Occipital lobe (tissue), 3 donors: ENCODE measurements at places on chromosomes 2 and 18.

- DNase-seq: no peak
These were observed 17.7 kb upstream of the CYP1B1 start for GRCh38 chr2:38093527-38094165.

- DNase-seq: no peak
These were observed 4.5 kb downstream of the PSTPIP2 start for GRCh38 chr18:46067438-46068007.

DNA sequence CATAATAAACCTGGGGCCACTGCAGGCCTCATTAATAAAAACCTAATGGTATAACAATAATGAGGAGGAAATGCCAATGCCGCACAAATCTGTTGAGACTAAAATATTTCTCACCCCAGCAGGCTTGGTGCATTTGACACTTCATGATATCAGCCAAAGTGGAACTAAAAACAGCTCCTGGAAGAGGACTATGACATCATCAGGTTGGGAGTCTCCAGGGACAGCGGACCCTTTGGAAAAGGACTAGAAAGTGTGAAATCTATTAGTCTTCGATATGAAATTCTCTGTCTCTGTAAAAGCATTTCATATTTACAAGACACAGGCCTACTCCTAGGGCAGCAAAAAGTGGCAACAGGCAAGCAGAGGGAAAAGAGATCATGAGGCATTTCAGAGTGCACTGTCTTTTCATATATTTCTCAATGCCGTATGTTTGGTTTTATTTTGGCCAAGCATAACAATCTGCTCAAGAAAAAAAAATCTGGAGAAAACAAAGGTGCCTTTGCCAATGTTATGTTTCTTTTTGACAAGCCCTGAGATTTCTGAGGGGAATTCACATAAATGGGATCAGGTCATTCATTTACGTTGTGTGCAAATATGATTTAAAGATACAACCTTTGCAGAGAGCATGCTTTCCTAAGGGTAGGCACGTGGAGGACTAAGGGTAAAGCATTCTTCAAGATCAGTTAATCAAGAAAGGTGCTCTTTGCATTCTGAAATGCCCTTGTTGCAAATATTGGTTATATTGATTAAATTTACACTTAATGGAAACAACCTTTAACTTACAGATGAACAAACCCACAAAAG is 580.9 kb upstream of the TMEFF2 start:
- no peak for DNase-seq

- DNase-seq: no peak
These were observed 33.6 kb downstream of the LYPD6 start for GRCh38 chr2:149363958-149364357.

DNA sequence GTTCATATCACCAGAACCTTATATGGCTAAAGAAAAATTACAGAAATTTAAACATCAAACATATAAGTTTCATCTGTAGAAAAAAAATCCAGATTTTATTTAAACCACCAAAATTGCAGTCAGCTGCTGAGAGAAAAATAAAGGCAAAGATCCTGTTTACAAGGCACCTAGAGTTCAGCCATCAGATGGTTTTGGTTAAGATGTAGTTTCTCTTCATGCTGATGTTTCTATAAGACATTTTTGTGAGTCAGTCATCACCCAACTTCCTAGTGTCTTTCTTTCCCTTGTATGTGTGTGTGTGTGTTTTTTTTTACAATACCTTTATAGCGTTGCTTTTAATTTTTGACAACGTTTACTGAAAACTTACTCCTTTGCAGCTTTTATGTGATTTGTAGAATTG is 26.1 kb upstream of the MMADHC start:
- no peak for DNase-seq

GRCh38 chr2:40434731-40435271 is 17.1 kb downstream of the SLC8A1 start:
- DNase-seq: no peak

- DNase-seq: peak; percentile 51
These were observed 680 bp upstream of the LBH start for GRCh38 chr2:30230497-30231211.

DNA sequence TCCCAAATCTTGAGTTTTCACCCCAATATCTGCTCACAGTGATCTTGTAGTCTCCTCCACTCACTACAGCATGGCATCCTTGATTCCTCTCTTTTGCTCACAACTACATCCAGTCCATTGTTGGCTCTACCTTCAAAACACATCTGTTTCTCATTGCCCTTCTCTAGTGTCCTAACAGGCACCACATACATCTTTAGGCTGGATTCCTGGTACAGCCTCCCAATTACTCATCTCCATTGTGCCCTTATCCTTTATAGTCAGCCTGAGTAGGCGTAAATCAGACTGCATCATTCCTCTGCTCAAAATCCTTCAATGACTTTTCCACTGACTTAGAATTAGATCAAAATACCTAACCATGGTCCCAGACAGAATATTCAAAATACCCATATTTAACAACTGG is 10.7 kb upstream of the TAF1B start:
- no peak for DNase-seq

DNA sequence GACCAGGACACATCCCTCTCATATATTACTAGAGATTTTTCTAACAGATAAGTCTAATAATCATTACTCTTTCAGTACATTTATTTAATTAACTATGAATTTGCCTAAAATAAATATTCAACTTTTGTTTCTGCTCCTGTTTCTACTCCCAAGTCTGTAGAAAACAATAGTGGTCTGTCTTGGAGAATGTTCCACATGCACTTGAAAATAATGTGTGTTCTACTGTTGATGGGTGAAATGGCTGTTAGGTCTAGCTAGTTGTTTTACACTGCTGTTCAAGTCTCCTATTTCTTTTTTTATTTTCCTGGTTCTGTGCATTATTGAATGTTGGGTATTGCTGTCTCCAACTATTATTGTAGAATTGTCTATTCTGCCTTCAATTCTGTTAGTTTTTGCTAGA is 47.2 kb downstream of the SPOPL start:
- DNase-seq: no peak

DNA sequence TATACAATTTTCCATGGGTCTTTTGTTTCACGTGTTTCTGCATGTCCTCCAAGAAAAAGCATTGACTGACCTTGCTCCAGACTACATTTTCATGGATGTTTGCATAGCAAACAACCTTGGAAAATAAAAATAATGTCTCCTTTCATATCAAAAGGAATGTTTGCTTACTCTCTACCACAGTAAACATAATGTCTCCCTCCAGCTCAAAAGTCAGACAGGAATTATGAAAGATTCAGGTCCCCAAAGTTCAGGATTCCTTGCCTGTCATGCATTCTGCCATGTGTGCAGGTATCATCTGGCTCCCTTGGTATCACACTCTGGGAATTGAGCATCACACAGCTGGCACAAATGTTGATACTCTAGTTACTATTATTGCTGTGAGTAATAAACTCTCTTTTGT is 103.1 kb upstream of the ZC3H15 start:
- no peak for DNase-seq

GRCh38 chr2:216588861-216589710 is 44.1 kb upstream of the IGFBP2 start:
- no peak for DNase-seq

DNA sequence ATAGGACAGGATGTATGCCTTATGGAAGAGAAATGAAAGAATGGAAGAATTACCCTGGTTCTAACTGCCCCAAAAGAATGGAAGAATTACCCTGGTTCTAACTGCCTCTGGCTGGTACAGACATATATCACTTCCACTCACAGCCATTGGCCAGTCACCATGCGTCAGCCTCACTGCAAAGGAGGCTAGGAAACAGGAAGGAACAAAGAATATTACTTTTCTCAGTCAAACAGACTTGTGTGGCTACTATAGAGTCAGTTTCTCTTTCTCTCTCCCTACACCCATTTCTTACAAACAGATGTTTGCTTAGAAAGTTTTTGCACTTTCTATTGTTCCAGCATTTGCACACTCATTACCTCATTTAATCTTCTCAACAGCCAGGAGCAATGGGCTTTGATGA is 1111.1 kb upstream of the KLHL29 start:
- DNase-seq: no peak

GRCh38 chr18:78429127-78430108 is 550.2 kb upstream of the SALL3 start:
- DNase-seq: no peak

DNA sequence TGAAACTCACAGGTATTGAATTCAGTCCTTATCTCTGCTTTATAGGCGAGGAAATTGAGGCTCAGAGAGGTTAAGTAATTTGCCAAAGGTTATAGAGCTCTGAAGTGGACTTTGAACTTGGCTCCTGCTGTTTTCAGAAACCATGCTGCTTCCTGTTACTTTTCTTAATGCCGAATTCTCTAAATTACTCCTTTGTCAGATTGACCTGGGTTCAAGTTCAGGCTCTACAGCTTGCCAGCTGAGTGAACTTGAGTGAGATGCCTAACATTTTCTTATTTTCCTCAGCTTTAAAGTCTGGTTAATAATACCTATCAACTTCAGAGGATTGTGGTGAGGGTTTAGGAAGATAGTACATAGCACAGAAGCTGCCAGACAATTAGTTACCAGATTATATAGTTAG is 3.4 kb downstream of the ASAP2 start:
- DNase-seq: no peak

DNA sequence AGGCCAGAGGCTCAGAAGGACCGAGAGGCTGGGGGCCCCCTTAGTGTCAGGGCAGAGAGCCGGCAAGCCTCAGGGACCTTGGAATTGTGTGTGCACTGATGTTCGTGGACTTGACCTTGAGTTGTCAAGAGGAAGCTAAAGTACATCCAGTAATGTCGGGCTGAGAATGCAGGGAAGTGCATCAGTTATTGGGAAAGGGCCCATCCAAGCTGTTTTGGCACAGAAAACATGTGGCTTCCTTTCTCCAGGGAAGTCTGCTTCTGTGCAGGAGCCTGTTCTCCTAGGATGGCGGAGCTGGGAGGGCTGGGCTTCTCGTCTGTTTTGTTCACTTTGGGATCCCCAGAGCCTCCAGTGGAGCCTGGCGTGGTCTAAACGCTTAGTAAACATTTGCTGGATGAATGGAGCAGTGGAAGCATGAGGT is 23.7 kb downstream of the ATOH8 start:
- DNase-seq: no peak

- no peak for DNase-seq
These were observed 199.4 kb downstream of the ALPK2 start for GRCh38 chr18:58429442-58429841.

GRCh38 chr2:9697909-9698308 is 67.1 kb upstream of the YWHAQ start:
- DNase-seq: no peak

DNA sequence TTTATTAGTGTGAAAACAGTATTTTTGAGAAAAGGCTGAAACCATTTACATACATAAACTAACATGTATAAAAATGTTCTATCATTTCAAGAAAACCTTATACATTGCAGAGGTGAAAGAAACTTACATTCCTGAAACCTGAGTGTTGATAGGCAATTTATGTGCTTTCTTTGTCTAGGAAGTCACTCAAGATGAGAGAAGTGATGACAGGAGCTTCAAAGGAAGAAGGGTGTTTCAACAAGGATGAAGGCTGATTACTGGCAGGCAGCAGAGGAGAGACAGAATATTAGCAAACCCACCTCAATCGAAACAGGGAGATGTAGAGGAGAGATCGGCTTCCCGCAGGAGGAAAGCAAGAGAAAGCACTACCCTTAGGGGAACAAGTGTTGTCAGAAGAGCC is 124.9 kb downstream of the PRELID3A start:
- DNase-seq: no peak

DNA sequence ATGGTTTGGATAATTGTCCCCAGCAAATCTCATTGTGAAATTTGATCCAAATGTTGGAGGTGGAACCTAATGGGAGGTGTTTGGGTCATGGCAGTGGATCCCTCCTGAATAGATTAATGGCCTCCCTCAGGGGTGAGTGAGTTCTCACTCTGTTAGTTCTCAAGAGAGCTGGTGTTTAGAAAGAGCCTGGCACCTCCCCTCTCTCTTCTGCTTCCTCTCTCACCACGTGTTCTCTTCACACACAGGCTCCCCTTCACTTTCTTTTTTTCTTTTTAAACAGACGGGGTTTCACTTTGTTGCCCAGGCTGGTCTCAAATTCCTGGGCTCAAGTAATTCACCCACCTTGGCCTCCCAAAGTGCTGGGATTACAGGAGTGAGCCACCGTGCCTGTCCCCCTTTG is 111.6 kb upstream of the LTBP1 start:
- DNase-seq: no peak

GRCh38 chr2:241256168-241256545 is 59.3 kb downstream of the HDLBP start:
- no peak for DNase-seq

DNA sequence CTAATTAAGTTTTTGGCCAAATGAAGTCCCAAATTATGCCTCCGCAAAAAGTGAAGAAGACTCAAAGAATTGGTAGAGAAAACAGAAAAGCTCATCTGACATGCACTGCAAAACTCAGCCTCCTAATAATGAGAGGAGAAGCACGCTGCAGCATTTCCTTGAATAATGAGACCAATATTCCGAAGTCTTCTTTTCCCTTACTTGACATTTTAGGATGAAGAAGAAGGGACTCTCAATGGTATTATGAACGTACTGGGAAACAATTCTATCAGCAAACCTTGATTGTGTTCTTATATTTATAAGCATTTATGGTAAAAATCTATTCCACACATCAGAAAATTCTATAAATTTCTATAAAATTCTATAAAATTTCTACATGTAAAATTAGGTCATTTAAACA is 733.9 kb upstream of the ACVR2A start:
- no peak for DNase-seq

- no peak for DNase-seq
These were observed 77.5 kb upstream of the TCF4 start for GRCh38 chr18:55665506-55665905.

DNA sequence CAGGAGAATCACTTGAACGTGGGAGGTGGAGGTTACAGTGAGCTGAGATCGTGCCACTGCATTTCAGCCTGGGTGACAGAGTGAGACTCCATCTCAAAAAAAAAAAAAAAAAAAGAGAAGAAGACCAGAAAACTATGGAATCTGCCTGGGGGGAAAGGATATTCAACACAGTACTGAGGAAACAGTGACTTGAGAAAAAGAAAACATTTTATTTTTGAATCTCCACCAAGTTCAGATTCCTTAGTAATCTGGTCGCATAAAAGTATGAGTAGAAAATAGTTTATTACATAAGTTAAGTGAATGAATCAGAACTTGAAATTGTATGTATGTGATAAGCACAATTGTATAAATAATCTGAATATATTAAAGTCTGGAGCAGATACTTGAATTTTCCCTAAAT is 13.0 kb upstream of the HAT1 start:
- DNase-seq: no peak

- DNase-seq: no peak
These were observed 27.7 kb downstream of the IMPA2 start for GRCh38 chr18:12008842-12009580.

- DNase-seq: no peak
These were observed 83.6 kb downstream of the MREG start for GRCh38 chr2:215929602-215930335.

GRCh38 chr2:26763019-26763418 is 1.1 kb upstream of the SLC35F6 start:
- no peak for DNase-seq

GRCh38 chr18:54734059-54734458 is 94.2 kb upstream of the RAB27B start:
- no peak for DNase-seq

DNA sequence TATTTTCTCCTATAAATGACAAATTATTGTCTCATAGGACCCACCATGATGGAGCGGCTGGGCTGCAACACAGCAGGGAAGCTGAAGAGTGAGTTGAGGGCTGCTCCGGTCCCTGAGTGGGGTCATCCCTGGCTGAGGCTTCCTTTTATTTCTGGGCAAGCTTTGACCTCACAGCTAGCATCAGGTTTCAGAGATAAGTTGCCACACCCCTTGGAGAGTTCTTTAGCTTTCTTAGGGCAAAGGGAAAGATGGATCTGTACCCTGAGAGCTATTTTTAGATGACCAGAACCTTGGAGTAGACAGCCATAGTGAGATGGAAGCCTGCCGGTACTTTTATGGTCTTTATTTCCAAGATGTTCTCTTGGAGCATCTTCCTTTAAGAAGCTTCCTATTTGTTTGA is 11.5 kb downstream of the MYL1 start:
- no peak for DNase-seq
